ENCODE measurements at places on chromosomes 1 and 21. TPM values are rescaled to one million over a fixed set of nuclear protein-coding genes. Genes with fewer than 3 reads are reported as not detected.
A peak's percentile ranks its signal among the peaks of the same experiment; 100 is the strongest.

Gene LCE3E
- not detected for total RNA-seq

GRCh38 chr1:109713636-109714035 is 1.6 kb downstream of the GSTM5 start:
- no peak for DNase-seq

DNA sequence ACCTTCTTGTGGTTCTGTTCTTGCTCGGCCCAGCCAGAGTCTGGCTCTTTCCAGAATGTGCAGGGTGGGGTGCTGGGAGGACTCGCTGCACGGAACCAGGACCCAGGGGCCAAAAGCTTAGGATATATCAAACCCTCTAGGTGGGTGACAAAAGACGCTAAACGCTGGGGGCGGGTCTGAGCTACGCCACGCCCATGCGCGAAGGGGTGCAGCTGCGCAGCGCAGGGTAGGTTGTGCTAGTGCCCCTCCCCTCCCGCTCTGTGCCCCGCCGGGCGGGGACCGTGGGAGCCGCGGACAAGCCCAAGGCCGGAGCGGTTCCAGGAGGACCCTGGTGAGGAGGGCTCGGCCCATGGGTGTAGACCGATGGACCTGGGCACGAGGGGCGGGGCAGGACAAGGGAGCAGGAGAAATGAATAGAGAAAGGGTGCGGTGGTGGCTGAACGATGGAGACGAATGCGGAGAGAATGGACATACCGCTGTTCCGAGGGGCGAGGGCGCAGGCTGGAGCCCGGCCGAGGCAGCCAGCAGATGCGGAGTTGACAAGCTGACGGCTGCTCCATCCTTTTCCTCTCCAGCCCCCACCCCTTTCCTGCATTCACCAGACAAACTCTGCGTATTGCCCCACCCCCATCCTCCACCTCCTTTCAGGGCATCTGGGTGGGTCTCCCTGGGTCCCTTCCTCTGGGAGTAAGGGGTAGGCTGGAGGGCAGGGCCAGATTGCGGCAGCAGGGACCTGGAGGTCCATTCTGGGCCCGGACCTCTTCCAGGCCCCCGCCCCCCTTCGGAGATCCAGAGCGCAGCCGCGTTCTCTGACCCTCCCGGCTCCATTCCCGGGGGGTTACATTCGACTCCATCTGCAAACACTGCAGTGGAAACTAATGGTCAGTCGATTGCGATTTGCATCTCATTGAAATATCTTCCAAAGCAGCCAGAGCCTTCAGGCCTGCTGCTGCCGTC is at the start of gene RUSC1:
Gene RUSC1, plus strand, starts transcription at position 234 of the 957 bp plus-strand sequence. CDS start 880 bp downstream, outside the sequence.
- DNase-seq, result peak; percentile 92

DNA sequence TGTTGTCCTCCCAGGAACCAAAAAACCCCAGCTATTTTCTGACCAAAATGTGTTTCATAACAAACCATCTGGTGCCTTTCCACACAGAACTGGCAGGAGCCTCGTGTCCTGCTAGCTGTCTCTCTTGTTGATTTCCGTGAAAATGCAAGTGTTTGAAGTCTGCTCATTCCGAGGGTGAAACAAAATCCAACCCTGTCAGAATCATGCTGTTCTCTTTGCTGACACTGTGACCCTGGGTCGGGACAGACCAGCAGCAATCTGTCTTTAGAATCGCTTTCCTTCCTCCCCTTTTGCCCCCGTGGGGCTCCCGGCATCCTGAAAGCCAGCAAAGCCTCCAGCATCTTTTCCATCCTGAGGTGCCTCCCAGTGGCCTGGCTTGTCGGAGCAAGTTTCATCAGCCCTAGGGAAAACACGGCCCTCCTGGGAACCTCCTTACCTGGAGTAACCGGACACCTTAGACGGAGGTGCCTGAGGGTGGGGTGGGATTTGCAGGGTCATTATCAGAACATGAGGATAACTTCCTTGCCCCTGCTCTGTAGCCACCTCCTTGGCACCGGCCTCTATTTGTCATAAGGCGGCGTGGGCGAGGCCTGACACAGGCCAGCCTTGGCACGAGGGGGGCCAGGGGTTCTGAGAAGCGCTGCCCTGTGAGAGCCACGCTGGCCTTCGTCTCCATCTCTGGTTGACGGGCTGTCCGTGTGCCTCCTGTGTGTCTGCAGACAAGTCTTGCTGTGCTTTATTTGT is 24.9 kb downstream of the LDLRAP1 start:
- DNase-seq, result peak; percentile 52

- DNase-seq, result no peak
Observed at GRCh38 chr1:19009882-19010321, 53.4 kb upstream of the IFFO2 start.

DNA sequence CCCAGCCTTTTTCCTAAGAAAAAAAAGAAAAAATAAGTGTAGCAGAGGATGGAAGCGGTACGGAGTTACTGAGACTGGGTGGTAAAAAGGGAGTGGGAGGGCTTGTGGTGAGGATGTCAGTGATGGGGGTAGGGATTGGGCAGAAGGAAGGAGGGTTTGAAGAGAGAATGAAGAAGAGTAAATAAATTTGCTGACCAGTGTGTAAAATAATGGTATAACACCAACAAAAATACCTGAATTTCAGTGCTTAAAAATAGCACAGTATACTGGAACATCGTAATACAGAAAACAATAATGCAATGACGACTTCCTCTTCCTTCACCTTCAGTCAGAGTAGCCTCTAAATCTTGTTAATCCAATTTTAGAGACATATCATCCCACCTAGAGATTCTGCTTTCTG is 18.8 kb upstream of the SYPL2 start:
- DNase-seq, result no peak

- no peak for DNase-seq
Observed at GRCh38 chr21:43979654-43980053, 32.5 kb upstream of the TRAPPC10 start.

Gene DMRTA2
- total RNA-seq, result not detected

DNA sequence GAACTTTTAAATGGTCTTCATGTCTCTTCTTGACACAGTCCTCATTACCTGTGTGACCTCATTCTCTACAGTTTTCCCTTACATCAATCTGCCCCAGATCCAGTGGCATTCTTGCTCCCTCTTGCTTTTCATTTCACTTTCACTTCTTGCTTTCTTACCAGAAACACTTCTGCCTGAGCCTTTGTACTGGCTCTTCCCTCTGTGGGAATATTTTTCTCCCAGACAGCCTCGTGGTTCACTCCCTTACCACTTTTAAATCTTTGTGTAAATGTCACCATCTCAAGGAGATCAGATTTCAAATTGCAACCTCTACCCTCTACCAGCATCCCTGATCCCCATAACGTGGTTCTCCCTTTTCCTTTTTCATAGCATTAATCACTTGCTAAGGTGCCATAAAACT is 73.2 kb downstream of the DISC1 start:
- no peak for DNase-seq

Gene ZFYVE9
- 18.0 TPM for total RNA-seq

DNA sequence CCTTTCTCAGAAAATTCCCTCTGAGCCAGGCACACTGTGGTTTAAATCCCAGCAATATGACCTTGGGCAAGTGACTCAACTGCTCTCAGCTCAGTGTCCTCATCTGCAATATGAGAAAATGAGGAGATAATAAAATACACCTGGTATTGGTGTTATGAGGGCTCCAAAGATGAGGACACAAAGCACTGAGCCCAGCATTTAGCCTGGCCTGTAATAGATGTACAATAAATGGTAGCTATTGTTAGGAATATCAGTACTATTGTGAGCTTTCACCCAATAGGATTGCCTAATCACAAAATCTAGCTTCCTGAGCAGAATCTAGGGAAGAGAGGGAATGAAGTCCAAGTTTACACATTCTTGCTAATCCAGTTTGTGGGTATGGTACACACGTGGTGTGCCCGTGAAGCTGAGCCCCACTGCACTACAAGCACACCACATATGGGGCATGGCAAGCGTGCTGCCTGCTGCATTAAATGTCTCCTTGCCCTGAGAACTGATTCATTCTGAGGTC is 24.3 kb upstream of the SLC30A1 start:
- DNase-seq, result no peak

DNA sequence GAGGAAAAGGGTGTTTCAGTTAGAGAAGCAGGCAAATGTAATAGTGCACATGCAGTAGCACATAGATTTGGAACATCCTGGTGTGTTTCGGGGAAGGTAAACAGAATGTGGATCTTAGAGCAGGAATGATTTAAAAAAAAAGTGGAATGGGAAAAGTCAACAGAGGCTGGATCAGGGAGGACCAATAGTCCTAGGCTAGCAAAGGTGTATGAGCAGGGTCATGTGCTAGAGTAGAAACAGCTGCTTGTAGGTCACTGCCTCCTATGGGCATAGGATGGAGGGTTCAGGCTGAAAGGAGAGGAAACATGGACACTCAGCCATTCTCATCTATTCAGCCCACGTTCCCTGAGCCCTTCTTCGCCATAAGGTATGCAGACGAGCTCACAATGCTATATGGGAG is 3.7 kb upstream of the KPNA6 start:
- DNase-seq, result no peak

GRCh38 chr1:14521622-14522021 is 76.9 kb upstream of the KAZN start:
- no peak for DNase-seq

DNA sequence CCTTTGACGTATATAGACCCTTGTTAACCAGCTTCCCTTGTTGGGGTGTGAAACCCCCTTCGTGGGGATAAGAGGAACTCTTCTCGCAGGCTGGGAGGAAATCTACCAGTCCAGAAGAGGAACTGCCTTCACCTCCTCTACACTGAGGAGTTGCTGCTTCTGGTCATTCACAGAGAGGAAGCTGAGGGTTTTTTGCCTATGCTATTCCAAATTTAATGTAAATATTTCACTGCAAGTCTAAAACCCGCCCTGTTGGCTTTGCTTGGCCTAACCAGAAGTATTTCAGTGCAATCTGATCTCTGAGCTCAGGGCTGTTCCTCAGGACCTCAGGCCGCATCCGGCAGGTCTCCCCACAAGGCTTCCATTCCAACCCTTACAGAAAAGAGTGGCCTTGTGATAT is 150.1 kb downstream of the HIVEP3 start:
- no peak for DNase-seq

DNA sequence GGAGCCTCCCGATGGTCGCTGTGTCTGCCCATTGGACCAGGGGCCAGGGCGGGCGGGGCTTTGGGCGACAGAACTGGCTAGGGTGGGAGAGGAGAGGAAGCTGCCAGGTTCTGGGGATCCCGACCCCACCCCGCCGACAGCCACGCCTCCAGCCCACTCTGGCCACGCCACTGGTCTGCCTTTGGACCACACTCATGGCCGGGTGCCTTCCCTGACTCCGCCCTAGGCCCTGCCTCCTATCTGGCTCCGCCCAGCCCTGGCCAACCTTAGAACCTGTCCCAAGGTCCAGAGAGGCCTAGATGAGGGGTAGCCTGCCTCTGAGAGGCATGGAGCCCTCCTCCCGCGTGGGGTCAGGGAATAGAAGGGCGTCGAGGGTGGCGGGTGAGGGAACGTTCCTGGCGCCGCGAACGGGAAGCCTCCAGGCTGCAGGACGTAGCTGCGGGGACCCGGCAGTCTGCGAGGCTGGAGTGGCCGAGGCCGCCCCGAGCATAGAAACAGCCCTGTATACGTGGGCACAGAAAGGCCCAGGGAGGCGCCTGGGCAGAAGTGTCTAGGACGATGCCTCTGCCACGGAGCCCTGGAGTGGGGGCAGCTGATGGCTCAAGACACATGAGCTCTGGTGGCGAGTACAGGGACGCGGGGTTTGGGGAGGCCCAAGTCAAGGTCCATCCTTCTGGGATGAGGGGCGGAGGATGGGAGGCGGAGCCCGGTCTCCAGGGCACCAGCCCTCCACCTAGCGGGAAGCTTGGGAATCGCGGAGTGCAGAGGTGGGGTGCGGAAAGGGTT is 11.5 kb upstream of the COL16A1 start:
- peak; percentile 95 for DNase-seq

Gene CEP104
- 34.1 TPM for total RNA-seq

DNA sequence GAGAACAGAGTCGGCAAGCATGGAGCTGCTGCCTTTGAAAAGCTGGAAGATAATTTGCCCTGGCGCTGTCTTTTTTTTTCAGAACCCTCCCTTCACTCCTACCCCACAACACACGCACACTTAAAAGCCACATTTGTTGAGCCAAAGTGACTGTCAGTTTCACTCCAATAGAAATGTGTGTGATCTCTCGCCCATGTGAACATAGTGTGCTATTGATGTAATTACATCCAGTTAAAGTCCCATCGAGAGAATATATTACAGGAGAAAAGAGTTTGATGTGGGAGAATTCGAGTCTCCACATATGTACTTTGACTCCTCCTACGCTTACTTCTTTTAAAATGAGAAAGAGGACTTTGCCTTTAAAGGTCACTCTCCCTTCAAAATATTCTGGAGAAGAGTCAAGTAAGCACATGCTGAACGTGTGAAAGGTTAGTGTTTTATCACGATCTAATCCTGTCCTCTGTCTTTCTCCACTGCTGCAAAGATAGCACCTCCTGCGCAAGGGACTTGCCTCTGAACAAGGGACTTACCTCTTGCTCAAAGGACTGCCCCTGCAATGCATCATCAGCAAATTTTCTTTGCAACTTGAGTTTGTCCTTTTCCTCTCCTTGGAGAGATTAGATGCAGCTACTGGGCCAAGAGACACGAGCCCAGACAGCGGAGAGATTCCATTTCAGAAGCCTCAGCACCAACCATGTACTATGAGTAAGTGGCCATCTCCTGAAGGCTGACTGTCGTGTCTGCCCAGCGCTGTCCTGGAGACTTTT is 613.9 kb downstream of the PTPRU start:
- DNase-seq, result no peak

DNA sequence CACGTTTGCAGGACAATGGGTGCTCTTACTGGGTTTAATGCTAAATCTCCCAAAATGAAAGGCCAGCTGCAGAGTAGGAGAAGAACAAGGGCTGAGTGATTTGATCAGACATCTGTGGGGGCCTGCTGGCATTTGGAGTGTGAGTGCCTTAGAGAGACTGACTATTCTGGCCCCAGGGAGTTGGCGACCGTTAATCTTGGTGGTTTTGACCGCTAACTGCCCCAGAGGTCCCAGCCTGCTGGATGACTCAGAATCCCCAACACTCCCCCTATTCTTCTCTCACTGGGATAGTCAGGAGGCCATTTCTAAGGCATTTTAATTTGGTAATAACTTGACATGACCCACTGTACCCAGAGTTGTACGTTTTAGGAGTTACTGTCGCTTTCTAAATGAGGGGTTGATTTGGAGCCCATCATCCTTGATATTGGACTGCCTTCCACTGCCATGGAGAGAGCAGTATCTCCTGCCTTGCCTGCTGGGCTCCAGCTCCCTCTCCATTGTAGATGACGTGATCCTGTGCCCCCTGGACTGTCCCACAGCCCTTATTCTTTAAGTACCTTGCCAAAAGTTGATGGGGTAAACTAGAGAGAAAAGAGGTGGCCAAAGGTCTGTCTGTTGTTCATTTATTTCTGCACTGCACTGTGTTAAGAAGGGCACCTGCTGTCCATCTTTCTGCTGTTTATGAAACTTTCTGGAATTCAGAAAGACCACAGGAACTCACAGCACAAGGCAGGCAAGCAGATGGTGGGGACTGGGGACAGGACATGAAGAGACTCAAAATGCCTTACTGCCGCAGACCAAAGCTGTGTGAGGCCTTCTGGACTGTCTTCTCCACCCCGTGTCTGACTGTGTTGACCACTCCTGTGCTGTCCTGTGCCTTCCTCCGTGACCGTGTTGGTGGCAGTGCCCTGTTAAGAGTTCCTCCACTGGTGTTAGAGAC is 98.2 kb upstream of the ARTN start:
- DNase-seq, result peak; percentile 67

Data from Right ventricle myocardium inferior (tissue), 1 donor.